ENCODE measurements at places on chromosomes 3 and 15.

- DNase-seq, result peak; percentile 23
These were observed 62.5 kb upstream of the ANKRD28 start for GRCh38 chr3:15860014-15860934.

- no peak for DNase-seq
These were observed 346.8 kb downstream of the CNTN3 start for GRCh38 chr3:74267588-74268184.

DNA sequence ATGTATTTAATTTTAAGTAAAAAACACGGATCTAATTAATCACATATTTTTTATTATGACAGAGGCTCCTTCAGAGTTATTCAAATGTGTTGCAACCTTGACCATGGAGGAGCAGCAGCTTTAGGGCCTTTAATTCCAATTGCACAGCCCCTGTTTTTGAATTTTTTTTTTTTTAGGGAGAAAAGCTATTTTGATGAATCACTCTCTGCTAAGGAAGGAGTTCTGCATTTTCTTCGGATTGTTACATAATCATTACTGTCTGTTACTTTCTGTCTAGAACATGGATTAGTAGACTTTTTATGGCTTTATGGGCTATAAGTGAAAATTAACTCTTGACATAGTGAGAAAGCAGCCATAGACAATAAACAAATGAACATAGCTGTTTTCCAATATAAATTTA is 90.8 kb downstream of the MCTP2 start:
- no peak for DNase-seq

DNA sequence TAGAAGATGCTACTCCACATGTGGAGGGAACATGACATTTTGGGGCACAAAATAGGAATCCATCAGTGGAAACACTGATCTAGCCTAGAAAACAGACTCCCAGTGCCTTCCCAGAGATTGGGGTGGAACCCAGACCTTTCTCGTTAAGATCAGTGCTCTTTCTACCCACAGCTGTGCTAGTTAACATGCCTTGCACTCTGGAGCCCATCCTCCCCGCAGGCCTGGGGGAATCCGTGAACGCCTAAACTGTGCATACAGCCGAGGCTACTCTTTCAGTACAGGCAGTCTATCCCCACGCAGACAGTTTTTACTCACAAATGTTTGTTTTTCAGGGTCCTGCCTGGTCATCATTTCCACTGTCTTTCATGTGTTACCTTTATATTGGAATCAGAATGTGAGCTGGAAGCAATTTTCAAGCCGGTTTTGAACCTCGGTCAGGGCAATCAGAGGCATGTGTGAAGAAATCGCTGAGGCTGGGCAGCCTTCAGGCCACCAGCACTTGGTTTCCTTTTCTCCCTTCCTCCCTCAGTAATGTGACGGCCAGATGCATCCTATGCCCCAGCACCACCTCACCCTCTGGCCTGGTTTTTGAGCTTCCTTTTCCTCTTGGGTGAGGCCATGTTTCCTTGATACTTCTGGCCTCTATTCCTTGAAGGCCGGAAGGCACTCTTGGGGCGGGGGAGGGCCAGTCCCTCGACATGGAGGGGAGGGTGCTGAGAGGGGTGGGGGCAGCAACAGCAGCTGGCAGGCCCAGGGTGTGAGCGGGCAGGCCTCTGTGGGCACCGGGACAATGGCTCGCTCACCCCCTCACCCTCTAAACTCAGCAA is 123.6 kb upstream of the GALNT15 start:
- no peak for DNase-seq

- no peak for DNase-seq
These were observed 8.8 kb upstream of the KCTD6 start for GRCh38 chr3:58482917-58483636.

DNA sequence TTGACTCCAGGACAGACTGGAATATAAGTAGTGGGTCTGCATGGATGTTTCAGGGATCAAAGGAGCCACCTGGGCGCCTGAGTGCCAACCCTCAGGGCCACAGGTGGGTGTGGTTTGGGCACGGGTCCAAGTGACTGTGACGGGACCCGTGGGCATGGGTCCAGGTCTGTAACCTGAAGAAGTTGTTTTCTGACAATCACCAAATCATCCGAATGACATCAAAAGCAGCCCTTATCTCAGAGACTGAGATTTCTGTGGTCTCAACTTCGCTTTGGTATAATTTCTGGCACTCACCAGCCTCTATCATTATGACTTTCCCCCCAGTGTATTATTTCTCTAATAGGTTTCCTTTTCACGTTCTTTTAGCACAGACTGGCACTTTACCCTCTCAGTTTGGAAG is 24.4 kb downstream of the RLBP1 start:
- DNase-seq, result peak; percentile 64

DNA sequence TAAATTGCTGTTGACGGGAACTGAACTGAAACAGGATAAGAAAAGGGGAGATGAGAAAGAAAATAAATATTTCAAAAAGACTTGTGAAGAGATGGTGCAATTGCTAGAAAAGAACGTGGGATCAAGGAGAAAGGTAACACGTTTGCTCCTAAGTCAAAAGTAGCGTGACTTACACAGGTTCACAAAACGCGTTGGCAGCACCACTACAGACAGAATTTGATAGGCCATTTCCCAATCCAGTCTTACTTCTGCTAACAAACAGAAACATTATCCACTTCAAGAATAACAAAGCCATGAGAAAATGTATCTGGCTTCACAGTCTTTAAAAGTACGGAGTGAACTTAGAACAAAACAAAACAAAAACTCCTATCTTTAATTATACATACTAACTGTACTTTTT is 75.5 kb downstream of the DPH6 start:
- no peak for DNase-seq

DNA sequence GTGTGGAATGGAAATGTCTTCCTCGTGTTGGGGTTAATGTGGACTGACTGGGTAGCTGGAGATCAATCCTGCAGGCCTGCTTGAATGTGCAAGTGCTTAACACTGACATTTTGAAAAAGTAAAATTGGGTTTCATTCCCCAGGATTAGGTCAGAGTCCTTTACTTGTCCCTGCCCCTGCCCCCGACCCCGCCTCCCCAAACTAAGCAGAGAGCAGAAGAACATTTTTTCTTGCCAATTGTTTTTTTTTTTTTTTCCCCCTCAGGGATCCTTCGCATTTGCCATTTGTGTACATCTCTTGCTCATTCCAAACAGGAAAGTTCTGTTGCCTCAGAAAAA is 147.0 kb upstream of the NR2F2 start:
- DNase-seq, result no peak

GRCh38 chr3:29185706-29186105 is 95.2 kb upstream of the RBMS3 start:
- no peak for DNase-seq

- no peak for DNase-seq
These were observed 23.1 kb upstream of the USP3 start for GRCh38 chr15:63481105-63481810.

GRCh38 chr3:196288141-196288460 is 575 bp upstream of the PCYT1A start:
- DNase-seq, result no peak

DNA sequence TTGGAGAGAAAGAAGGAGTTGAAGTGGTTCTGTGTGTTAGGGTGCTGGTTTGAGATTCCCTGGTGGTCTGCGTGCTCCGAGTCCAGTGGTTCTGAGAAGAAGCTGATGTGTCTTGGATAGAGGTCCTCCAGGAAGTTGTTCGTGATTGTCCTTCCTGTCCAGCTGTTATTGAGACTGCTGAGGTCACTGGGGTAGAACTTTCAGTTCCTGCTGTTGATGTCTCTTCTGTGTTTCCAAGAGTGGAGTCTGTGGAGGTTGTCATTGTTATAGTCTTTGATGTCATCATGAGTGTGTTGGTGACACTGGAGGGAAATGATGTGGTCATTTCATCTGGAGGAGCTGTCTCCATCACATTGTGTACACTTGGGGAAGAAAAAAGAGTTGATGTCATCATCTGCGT is 20.8 kb downstream of the MUC4 start:
- no peak for DNase-seq

GRCh38 chr3:196599734-196600128 is 31.3 kb downstream of the FBXO45 start:
- DNase-seq, result no peak

GRCh38 chr3:108006077-108006771 is 84.6 kb downstream of the CD47 start:
- no peak for DNase-seq

DNA sequence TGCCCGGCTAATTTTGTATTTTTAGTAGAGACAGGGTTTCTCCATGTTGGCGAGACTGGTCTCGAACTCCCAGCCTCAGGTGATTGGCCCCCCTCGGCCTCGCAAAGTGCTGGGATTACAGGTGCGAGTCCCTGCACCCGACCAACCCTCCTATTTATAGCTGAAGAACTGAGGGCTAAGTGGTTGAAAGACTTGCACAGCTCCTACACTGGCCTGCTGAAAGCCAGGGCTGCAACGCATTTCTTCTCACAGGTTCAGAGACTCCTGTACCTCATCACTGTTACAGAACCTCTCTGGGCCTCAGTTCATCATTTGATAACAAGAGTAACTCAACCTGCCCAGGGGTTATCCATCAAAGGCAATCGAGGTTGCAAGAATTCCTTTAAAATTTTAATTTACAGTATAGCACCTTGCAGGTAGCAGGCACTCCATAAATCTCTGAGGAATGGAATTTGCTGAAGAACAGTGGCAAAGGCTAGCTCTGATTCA is 626.5 kb upstream of the TBL1XR1 start:
- no peak for DNase-seq

GRCh38 chr3:98171071-98171470 is 4.6 kb downstream of the OR5H15 start:
- no peak for DNase-seq

- no peak for DNase-seq
These were observed 425.8 kb upstream of the MDFIC2 start for GRCh38 chr3:70738291-70738681.

DNA sequence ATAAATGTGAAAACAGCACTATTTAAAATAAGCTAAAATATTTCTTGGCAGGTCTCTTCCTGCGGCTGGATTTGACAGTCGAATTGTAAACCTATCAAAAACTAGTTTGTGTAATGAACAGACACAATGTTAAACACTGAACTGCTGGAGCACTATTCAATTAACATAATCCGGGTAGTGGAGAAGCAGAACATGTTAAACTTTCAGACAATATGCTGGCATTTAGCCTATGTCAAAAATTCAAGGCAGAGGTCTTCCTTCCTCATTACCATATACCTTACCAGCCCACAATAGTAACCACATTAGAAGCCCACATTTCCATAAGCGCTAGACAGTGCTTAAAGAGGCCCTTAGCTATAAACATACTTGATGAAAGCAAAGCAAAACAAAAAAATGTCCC is 1042.9 kb downstream of the ROBO1 start:
- no peak for DNase-seq

- no peak for DNase-seq
These were observed 1215.5 kb downstream of the ROBO2 start for GRCh38 chr3:78255403-78255802.

DNA sequence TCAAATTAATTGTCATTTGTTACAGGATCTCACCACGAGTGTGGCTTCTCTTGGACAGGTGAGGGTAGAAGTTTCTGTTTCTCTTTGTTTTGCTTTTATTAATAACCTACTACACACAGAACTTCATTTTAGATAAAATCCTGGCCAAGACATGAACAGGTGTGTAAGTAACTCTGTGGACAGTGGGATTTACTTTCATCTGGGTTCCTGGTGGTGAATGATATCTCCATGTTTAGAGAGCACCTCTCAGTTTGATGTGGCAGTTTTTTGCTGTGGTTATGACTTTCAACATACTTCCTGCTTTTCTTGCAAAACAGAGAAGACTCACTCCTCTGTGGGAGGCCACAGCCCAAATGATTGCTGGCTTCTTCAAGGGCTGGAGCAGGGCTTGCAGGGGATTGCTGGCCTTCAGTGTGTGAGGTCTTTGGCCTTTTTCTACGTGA is 71.1 kb upstream of the XCR1 start:
- peak; percentile 56 for DNase-seq

- no peak for DNase-seq
These were observed 29.7 kb downstream of the CYFIP1 start for GRCh38 chr15:22950256-22950990.

GRCh38 chr15:90221246-90221900 is 12.4 kb downstream of the CIB1 start:
- DNase-seq, result peak; percentile 56
